ENCODE measurements at places on chromosomes 16 and 17.

- DNase-seq = no peak
These were observed 473 bp upstream of the TPPP3 start for GRCh38 chr16:67393788-67394154.

DNA sequence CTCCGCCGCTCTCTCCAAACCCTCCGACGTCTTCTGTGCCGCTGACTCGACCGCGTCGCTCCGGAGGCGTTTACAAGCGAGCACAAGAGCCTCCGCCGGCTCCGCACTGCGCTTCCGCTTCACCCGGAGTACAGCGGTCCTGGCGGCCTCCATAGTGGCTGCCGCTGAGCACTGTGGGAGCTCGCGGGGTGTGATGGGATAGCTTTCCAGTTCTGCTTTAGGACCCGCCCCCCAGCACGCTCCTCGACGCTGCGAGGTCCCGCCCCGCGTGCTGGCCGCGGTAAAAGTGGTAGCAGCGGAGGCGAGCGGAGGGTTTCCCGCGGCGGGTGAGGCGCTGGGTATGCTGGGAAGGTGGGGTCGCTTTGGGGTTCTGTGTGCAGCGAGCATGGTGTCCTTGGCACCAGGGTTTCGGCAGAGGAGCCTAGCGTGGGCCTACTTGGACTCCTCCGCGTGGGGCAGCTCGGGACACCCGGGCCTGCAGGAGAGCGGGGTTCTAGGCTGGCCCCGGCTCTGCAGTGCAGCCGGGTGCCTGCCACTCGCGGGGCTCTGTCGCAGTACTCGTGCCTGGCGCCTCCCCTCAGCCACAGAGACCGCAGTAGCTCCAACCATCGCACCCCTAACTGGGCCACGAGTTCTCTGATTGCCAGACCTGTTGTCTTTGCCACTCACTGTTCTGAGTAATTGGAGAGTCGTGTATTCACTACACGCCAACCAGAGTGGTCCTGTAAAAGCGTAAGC is at the start of the genes PRMT7 and SLC7A6OS:
Gene PRMT7 (plus strand): TSS at position 246 of the 738 bp plus-strand sequence. CDS start 4,961 bp downstream, outside the sequence.
Gene SLC7A6OS (minus strand): TSS at position 173 of the 738 bp plus-strand sequence. CDS start 20 bp downstream, at position 153.
- DNase-seq = peak; percentile 95

GRCh38 chr16:48592839-48593429 is 17.0 kb downstream of the N4BP1 start:
- DNase-seq = peak; percentile 50

GRCh38 chr16:1283296-1283695 is 26.1 kb upstream of the UBE2I start:
- no peak for DNase-seq

- DNase-seq = peak; percentile 73
These were observed 504 bp downstream of the SRSF1 start for GRCh38 chr17:58006560-58006923.

GRCh38 chr16:79062821-79063220 is 537.7 kb downstream of the MAF start:
- DNase-seq = no peak

DNA sequence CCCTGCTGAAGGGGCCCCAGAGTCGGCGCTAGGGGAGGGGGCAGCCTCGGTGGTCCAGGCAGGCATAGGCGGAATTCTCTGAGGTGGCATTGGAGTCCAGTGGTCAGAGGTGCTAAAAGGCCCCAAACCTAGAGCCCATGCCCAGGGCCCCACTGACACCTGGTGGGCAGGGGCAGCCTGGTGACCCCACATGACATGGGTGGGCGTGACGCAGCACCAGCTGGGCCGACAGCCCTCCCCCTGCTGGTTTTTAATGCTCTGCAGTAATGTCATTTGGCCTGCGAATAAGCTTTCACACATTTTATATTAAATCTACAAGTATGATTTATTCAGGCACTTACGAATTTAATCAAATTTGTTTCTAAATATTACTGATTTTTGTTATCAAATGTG is 2.1 kb upstream of the RNPS1 start:
- no peak for DNase-seq

DNA sequence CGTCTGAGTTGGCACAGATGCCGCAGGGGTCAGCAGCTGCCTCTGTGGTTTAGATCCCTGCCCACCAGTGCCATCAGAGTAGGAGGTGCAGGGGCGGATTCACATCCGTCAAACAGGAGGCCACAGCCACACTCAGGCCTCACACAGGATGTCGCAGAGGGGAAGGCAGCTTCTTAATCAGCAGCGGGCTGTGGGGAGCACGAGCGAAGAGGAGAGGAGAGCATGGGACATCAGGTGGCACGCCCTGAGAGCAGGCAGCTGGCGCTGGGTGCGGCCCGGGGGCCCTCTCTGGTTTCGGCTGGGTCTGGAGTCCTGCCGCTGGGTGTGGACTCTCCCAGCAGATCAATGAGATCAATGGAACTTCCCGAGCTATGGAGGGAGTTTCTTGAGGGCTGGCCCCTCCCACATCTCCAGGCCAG is 9.6 kb downstream of the LLGL2 start:
- DNase-seq = peak; percentile 48

DNA sequence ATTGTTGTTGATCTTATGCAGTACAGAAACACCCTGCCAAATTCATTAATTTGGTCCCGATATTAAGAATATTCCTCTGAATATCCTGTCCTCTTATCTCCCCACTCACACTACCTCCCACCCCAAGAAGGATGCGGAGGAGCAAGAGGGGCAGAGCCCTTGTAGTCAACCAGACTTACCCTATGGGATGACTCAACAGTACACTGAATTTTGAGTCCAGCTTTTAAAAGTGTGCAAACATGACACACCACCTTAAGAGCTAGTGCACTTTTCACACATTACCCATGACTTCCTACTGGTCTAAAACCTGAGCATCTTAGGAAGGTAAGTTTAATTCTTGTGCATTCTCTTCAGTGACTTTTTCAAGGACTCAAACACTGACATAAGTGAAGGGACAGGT is 9.5 kb downstream of the USP22 start:
- no peak for DNase-seq

DNA sequence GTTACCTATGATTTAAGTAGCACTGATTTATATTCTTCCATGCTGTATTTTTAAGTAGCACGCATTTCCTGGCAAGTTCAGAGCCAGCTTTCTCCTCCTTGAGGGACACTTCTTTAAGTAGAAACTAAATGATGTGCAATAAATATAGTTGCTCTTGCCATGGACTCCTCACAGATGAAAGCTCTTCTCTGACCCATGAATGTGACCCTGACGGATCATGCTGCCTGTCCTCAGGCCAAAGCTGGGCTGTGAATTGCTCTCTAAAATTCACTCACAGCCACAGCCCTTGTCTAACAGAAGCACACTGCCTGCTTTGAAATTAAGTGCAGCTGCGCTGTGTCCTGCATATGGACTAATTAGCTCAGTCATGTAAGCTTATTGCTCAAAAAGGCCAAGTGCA is 438.8 kb downstream of the PMP22 start:
- DNase-seq = no peak

Measured in OCI-LY7 (cell line).